ENCODE measurements at places on chromosomes 3 and 15.

GRCh38 chr15:78457101-78457500 lies 19.1 kb downstream of the IREB2 start:
- DNase-seq = no peak

- DNase-seq = no peak
Measured at GRCh38 chr3:184825121-184825820, 13.3 kb downstream of the VPS8 start.

DNA sequence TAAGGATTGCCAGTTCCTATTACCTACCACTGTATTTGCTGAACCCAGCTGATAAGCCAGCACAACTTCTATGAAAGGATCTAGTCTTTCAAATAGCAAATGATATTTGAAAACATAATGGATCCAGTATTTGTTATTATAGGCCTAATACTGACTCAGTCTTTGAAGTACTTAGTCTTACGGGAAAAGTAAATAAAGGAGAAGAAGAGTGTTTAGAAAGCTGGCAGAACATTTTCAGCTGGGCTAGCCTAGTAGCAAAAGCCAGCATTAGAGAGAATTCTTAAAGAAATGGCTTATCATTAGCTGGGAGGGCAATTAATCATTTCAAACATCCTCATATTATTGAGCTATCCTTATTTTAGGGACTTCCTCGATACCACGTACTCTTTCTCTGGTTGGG lies 101.4 kb upstream of the GOLIM4 start:
- DNase-seq = no peak

- no peak for DNase-seq
Measured at GRCh38 chr3:127226946-127227842, 34.3 kb downstream of the PRR23E start.

Measured in hippocampal formation (tissue), 2 donors.